ENCODE measurements at places on chromosomes 3 and 15.

DNA sequence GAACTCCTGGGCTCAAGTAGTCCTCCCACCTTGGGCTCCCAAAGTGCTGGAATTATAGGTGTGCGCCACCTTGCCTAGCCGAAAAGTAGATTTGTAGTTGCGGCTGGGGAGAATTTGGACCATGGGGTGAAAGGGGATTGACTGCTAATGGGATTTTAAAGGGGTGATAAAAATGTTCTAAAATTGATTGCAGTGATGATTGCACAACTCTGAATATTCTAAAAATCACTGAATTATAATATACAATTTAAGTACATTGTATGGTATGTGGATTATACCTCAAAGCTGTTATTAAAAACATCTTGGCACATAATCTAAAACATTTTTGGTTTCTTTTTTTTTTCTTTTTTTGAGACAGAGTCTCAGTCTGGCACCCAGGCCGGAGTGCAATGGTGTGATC, 3.9 kb downstream of the PRC1 start:
- H3K36me3 ChIP-seq, result no peaks in the 10 kb centered on the region
- H3K27me3 ChIP-seq, result no peaks in the 10 kb centered on the region
- DNase-seq, result no peak

- no peak for DNase-seq
- no peaks in the 10 kb centered on the region for H3K4me1 ChIP-seq
- no peak overlapping the region for H3K4me3 ChIP-seq
- H3K27me3 ChIP-seq, result no peaks in the 10 kb centered on the region
- no peak overlapping the region for H3K27ac ChIP-seq
Measured at GRCh38 chr3:46914849-46915248, 37.3 kb downstream of the PTH1R start.

DNA sequence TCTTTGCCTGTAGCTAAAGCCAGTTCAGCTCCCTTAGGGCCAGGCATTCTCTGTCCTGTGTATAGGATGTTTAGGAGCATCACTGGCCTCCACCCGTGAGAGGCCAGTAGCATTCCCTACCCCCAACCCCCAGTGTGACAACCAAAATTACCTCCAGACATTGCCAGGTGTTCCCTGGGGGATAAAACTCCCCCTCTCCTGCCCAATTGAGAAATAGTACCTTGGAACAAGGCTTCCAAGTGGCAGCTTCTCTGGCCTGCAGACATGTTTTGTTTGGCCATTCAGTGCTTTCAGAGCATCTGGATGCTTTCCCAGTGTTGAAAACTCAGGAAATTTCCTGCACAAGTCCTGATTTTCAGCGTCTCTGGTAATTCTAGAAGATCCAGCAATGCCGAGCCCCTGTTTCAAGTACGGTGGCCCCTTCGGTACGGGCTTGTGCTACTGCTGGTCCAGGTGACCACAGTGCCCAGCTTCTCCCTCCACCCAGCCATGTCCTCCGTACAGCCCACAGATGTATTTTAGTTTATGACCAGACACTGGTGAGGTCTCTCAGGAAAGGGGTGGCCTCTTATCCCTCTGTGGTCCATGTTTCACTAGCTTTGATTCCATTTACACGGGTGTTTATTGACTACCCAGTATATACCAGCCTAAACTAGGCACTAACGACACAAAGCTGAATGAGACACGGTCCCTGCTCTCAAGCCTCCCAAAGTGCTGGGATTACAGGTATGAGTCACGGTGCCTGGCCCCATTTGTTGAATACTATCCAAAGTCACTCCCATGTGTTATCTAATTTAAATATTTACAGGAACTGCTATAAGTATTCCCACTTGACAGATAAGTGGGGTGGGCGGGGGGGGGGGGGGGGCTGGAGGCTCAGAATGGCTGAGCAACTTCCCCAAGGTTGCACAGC, 125.4 kb upstream of the RAD18 start:
- no peaks in the 10 kb centered on the region for H3K4me1 ChIP-seq
- H3K4me3 ChIP-seq, result no peak overlapping the region
- no peaks in the 10 kb centered on the region for H3K36me3 ChIP-seq
- no peaks in the 10 kb centered on the region for H3K27me3 ChIP-seq
- DNase-seq, result no peak

DNA sequence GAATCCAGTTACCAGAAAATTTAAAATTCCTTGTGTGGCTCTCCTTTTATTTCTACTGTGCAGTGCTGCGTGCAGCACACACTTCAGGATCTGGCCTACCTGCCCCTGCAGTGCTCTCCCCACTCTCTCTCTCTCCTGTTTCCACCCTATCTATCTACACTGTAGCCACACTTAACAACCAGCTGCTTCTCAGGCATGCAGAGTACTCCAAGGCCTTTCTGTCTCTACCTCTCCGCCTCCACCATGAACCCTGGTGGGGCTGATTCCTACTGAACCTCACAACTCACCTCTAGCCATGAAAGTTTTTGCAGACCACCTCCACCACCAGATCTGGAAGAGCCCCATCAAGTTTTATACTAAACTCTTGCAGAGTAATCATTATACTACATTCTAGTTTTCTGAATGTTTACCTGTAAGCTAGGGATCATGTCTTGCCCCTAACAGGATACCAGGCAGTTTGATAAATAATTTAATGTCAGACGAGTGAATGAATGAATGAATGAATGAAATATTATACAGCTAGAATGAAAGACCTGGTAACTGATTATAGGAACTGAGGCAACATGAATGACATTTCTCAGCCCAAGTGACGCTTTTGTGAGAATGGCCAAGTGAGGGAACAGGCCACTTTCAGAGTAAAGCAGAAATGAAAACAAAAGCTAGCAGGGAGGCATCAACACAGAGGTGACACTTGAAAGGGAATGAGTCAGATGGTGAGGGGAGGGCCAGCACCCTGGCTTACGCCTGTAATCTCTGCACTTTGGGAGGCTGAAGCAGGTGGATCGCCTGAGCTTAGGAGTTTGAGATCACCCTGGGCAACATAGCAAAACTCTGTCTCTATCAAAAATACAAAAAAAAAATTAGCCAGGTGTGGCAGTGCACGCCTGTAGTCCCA, 363.5 kb downstream of the FOXP1 start:
- H3K4me1 ChIP-seq, result no peaks in the 10 kb centered on the region
- no peak overlapping the region for H3K4me3 ChIP-seq
- DNase-seq, result no peak
- no peaks in the 10 kb centered on the region for H3K27me3 ChIP-seq
- no peaks in the 10 kb centered on the region for H3K36me3 ChIP-seq
- H3K27ac ChIP-seq, result no peak overlapping the region

- H3K27ac ChIP-seq, result no peak overlapping the region
- H3K4me3 ChIP-seq, result no peak overlapping the region
- DNase-seq, result no peak
- no peaks in the 10 kb centered on the region for H3K27me3 ChIP-seq
Measured at GRCh38 chr3:93962798-93963197, 10.9 kb downstream of the PROS1 start.

GRCh38 chr3:10242182-10243065, 5.8 kb upstream of the TATDN2 start:
- H3K4me3 ChIP-seq, result no peak overlapping the region
- H3K27ac ChIP-seq, result no peak overlapping the region
- no peak for DNase-seq
- no peaks in the 10 kb centered on the region for H3K27me3 ChIP-seq

DNA sequence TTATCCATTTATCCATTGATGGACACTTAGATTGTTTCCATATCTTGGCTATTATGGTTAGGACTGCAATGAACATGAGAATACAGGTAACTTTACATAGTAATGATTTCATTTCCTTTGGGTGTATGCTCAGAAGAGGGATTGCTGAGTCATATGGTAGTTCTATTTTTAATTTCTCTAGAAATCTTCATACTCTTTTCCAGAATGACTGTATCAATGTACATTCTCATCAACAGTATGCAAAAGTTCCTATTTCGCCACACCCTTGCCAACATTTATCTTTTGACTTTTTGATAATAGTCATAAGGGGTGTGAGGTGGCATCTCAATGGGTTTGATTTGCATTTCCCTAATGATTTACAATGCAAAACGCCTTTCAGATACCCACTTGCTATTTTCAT, 6.2 kb upstream of the NIPA1 start:
- H3K4me1 ChIP-seq, result peaks cover 2% of the 10 kb centered on the region
- no peak overlapping the region for H3K27ac ChIP-seq
- H3K27me3 ChIP-seq, result no peaks in the 10 kb centered on the region
- H3K36me3 ChIP-seq, result no peaks in the 10 kb centered on the region
- no peak for DNase-seq

DNA sequence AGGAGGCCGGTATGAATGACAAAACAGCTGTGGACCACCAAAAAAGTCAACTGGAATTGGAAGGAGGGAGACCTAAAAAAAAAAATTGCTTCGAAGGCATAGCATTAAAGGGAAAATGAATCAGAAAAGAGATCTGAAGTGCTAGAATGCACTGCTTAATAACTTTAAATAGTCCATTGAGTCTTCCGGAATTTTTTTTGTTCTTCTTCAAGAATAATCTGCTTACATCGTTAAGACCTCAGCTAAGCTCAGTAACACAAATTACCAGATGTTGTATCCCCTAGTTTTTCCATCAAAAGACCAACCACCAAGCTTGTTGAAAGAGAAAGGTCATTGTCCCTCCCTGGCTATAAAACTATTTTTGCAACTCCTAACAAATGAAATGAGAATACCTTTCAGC, 560.5 kb downstream of the NR2F2 start:
- DNase-seq, result no peak
- H3K4me3 ChIP-seq, result no peak overlapping the region
- no peaks in the 10 kb centered on the region for H3K36me3 ChIP-seq

GRCh38 chr15:73321496-73322450, 47.0 kb downstream of the HCN4 start:
- peaks cover 3% of the 10 kb centered on the region for H3K36me3 ChIP-seq
- no peaks in the 10 kb centered on the region for H3K27me3 ChIP-seq
- H3K27ac ChIP-seq, result no peak overlapping the region
- H3K4me1 ChIP-seq, result peaks cover 15% of the 10 kb centered on the region
- H3K4me3 ChIP-seq, result no peak overlapping the region

DNA sequence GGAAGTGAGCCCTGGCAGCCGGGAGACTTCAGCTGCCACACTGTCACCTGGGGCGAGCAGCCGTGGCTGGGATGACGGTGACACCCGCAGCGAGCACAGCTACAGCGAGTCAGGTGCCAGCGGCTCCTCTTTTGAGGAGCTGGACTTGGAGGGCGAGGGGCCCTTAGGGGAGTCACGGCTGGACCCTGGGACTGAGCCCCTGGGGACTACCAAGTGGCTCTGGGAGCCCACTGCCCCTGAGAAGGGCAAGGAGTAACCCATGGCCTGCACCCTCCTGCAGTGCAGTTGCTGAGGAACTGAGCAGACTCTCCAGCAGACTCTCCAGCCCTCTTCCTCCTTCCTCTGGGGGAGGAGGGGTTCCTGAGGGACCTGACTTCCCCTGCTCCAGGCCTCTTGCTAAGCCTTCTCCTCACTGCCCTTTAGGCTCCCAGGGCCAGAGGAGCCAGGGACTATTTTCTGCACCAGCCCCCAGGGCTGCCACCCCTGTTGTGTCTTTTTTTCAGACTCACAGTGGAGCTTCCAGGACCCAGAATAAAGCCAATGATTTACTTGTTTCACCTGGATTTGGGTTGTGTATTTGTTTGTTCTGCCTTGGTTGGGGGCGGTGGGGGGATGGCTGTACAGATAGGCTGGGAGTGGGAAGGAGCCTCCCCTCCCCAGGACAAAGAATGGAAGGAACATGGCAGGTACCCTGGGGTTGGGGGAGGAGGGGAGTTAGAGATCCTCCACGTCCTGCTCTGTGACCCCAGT, 2.9 kb upstream of the GRM2 start:
- peaks cover 31% of the 10 kb centered on the region for H3K4me1 ChIP-seq
- no peaks in the 10 kb centered on the region for H3K36me3 ChIP-seq
- no peak for DNase-seq
- H3K4me3 ChIP-seq, result no peak overlapping the region
- peaks cover 13% of the 10 kb centered on the region for H3K27me3 ChIP-seq
- H3K27ac ChIP-seq, result no peak overlapping the region

DNA sequence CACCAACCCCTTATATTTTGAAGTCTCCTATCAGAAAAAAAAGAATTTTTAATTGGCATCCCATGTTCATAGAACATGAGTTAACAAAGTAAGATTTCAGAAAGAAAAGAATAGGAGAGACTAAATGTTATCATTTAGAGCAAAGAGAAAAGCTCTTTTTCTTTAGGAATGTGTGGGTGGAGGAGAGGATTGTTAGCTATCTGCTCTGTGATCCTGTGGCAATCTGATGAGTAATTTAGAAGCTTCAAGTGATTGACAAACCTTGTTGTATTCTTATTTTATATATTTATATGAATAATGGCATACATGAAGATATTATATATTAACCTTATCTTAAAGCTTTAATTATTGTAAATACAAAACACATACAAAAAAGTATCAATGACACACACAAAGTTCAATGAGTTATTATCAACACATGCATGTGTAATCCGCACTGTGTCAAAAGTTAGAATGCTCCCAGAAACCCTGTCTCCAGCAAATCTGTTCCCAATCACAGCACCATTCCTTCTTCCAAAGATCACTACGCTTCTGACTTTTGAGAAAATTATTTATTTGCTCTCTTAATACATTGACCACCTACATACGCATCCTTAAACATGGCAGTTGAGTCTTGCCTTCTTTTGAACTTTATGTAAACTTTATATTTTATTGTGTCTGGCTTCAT, 907.4 kb downstream of the MCTP2 start:
- no peaks in the 10 kb centered on the region for H3K4me1 ChIP-seq
- H3K27me3 ChIP-seq, result no peaks in the 10 kb centered on the region
- H3K36me3 ChIP-seq, result no peaks in the 10 kb centered on the region
- H3K4me3 ChIP-seq, result no peak overlapping the region
- DNase-seq, result no peak

- no peaks in the 10 kb centered on the region for H3K36me3 ChIP-seq
- DNase-seq, result no peak
- H3K4me3 ChIP-seq, result no peak overlapping the region
- no peaks in the 10 kb centered on the region for H3K27me3 ChIP-seq
- H3K4me1 ChIP-seq, result peaks cover 16% of the 10 kb centered on the region
- no peak overlapping the region for H3K27ac ChIP-seq
Measured at GRCh38 chr3:194368918-194369317, 625 bp downstream of the LRRC15 start.

DNA sequence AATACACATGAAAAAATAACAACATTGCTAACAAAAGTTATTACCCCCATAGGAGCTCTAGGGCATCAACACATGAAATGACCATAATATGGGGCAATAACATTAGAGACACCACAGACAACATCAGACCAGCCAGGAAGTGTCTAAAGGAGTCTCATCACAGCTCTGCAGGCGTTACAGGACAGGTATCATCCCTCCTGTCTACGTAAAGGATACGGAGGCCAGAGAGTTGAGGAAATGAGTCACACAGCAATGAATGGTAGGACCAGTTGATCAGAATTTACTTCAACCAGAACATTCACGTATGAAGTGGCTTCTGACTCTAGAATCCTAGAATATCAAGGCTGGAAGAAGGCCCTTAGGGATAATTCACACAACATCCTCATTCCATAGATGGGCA, 1.8 kb downstream of the NME9 start:
- H3K27me3 ChIP-seq, result no peaks in the 10 kb centered on the region
- no peak overlapping the region for H3K4me3 ChIP-seq
- no peak overlapping the region for H3K27ac ChIP-seq
- H3K36me3 ChIP-seq, result no peaks in the 10 kb centered on the region
- H3K4me1 ChIP-seq, result no peaks in the 10 kb centered on the region
- DNase-seq, result no peak

Measured in H1 (cell line).